ENCODE measurements at places on chromosomes 6 and 20. TPM values are rescaled to one million over a fixed set of nuclear protein-coding genes. Genes with fewer than 3 reads are reported as not detected.

DNA sequence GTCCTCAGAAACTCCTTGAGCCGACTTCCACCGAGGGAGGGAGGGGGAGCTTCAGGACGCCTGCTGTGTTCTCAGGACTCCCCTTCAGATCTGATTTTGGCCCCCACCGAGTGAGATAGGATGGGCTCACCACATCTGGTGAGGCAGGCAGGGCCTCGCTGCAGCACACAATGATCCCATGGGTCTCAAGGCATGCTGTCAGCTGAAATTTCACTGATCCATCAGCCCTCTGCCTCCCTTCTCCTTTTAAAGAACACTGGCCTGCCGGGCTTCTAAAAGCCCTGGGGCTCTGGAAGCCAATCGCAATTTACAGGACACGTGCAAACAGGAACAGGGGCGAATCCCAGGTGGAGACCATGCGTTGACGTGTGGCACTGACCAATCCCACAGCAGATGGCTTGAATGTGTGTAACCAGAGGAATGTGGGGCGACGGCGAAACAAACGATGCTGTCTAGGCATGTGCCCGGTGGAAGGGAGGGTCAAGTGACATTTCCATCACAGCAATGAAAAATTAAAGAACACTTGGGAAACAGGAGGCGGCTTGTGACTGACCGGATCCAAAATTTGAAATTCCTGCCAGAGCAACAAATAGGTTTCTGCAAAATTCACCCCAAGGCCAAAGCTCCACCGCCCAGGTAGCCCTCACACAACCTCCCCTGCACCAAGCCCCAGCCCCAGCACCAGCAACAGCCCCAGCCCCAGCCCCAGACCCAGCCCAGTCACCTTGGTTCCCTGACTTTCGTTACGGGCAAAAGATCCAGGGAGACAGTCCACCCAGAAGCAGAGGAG is 167.1 kb upstream of the ZNF337 start:
- DNase-seq = peak; percentile 87

GRCh38 chr6:142846883-142847287 is 98.1 kb downstream of the HIVEP2 start:
- DNase-seq = no peak

- DNase-seq = peak; percentile 25
Measured at GRCh38 chr6:15512126-15512525, 150.7 kb downstream of the DTNBP1 start.

DNA sequence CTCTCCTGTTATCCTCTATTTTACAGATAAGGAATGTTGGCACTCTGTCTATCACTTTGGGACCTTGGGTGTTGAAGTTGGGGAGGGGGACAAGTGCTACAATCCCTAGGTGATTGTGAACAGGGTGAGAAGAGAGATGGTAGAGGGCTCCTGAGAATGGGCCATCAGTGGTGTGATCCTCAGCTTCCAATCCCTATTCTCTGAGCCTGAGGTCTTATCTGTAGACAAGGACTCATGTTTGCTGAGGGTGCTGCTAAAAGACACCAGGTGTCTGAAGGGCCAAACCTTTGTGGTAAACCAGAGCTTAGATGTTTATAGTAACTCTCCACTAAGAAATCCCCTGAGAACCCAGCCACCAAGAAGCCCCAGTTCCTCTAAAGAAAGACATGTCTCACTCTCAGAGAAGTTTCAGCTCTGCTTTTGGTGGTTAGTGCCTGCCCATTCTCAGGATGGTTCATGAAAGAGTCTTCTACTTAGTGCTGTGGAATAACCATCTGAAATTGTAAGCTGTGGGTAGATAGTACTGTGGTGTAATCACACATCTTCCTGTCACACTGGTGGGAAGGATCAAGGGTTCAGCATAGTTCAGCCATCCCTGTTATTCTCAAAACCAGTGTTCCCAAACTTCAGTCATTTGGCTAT is 58.2 kb upstream of the IL20RA start:
- no peak for DNase-seq

TMEM74B gene
- total RNA-seq = 7.8 TPM
